Activated CD4-positive, CD25-positive, alpha-beta regulatory T cell treated with anti-CD3 and anti-CD28 coated beads, Interleukin-2, amount 50 U/mL, for 72 hours (primary cell): ENCODE measurements at places on chromosomes 3 and 15.

GRCh38 chr3:124619887-124620599 lies 110.2 kb upstream of the UMPS start:
- DNase-seq: no peak

- no peak for DNase-seq
These were observed 4.6 kb downstream of the LYZL4 start for GRCh38 chr3:42405857-42406256.

- DNase-seq: no peak
These were observed 17.1 kb downstream of the GBE1 start for GRCh38 chr3:81744366-81744765.

DNA sequence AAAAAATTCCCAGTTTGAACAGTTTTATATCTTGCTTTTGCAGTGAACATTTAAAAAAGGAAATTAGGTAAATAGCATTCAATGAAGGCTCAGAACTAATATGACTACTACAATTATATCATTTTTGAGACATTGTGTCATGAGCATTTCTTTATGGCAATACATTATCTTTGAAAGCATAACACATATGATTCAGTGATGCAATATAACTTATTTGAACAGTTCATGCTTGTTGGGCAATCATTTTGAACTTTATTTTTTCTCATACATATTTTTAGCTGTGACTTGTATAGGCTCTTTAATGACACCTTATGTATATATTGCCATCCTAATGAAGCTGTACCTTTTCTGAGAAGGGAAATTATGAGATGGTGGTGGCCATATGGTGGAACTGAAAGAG lies 828.6 kb upstream of the NR2F2 start:
- DNase-seq: no peak

DNA sequence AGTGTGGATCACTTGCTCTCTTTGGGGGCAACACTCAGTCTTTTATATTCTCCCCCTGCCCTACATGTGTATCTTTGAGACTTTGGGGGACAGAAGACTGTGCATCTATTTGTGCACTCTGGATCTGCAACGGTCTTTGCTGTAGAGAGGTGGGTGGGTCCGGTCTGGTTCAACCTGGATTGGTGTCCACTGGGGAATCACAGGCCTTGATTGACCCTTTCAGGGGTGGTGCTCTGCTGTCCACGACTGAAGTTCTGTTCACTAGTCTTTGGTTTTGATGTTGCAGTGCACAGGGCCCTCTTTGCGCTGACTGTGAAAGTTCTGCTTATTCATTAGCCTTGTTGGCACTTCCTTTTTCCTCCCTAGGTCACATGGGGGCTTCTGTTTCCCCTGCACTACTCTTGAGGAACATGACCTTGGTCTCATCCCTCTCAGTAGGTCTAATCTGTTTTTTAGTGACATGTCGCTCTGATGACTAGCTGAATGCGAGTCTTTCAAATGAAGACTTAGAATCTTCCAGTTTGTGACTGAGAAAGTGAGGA lies 284.2 kb downstream of the SV2B start:
- DNase-seq: no peak

DNA sequence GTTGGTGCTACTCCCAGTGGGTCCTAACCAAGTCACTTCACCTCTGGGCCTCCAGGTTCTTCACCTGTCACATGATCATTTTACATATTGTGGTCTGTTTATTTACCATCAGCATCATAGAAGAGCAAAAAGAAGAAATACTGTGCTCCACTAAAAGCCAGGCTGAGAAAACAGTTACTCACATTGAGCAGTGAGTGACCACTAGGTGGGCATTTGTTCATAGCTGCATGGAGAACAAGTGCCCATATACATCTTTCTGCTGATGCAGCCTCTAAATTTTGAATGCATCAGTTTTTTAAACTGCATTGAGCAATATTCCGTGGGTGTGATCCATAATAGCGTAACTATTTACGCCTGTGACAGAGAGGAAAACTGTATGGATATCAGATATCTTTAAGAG lies 76.2 kb downstream of the DCUN1D1 start:
- DNase-seq: no peak

DNA sequence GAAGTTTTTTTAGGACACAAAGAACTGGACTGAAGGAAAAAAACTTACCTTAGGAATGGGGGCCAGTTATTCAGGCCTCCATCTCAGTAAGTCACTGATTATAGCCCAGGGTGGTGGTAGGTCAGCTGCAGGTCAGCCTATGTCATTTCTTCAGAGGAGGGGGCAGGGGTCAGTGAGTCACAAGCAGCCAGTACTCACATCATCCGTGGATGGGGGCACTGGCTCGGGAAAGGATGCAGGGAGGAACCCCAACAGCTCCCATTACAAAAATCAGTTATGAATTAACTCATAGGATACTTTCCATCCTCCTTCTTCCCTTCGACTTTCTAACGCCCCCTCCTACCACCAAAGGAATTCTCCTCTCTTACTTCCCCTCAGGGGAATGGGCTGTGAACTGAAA lies 578.3 kb downstream of the PDCD6IP start:
- no peak for DNase-seq
